ENCODE measurements at places on chromosomes 4 and X. TPM values are rescaled to one million over a fixed set of nuclear protein-coding genes. Genes with fewer than 3 reads are reported as not detected.

USP17L13 gene
- polyA plus RNA-seq, result not detected

SUPT20HL1 gene
- not detected for polyA plus RNA-seq

JCHAIN gene
- 2.0 TPM for polyA plus RNA-seq

SFRP2 gene
- polyA plus RNA-seq, result 6.9 TPM

AR gene
- polyA plus RNA-seq, result 1.0 TPM

PDK3 gene
- 3.9 TPM for polyA plus RNA-seq

FRMPD3 gene
- 1.1 TPM for polyA plus RNA-seq

PPP1R2C gene
- not detected for polyA plus RNA-seq

DUSP21 gene
- polyA plus RNA-seq, result not detected

USP17L27 gene
- not detected for polyA plus RNA-seq

CDKL2 gene
- polyA plus RNA-seq, result 0.23 TPM

TRIML2 gene
- not detected for polyA plus RNA-seq

COPS4 gene
- 23.2 TPM for polyA plus RNA-seq

ATOH1 gene
- not detected for polyA plus RNA-seq

DCTD gene
- 28.0 TPM for polyA plus RNA-seq

Data from pancreas (tissue), 10 donors.